Stimulated activated CD4-positive, alpha-beta T cell treated with anti-CD3 and anti-CD28 coated beads, Interleukin-1b, Interleukin-23, amount 100 ng/mL, for 48 hours (primary cell): ENCODE measurements at places on chromosomes 6 and 20.
A peak's percentile ranks its signal among the peaks of the same experiment; 100 is the strongest.

DNA sequence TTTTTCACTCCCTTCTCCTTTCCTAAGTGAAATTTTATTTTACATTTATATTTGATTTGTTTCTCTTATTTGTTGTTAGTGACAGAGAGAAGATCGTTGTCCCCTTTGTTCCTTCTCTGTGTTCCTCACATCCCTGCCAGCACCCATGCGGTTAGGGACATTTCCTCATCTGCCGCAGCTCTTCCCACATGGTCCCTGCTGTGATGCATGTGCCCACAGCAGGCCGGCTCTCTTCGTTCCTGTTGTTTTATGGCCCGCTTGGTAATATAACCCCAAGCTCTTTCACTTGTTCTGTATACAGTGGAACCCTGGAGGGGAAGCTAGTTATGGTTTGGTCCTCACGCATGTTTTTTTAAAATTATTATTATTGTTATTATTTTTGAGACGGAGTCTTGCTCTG lies 23.6 kb downstream of the DTD1 start:
- DNase-seq = no peak

- peak; percentile 83 for DNase-seq
Observed at GRCh38 chr20:33667676-33668465, 1.1 kb downstream of the ACTL10 start.

GRCh38 chr20:1368448-1369199 lies 24.2 kb downstream of the FKBP1A start:
- no peak for DNase-seq

DNA sequence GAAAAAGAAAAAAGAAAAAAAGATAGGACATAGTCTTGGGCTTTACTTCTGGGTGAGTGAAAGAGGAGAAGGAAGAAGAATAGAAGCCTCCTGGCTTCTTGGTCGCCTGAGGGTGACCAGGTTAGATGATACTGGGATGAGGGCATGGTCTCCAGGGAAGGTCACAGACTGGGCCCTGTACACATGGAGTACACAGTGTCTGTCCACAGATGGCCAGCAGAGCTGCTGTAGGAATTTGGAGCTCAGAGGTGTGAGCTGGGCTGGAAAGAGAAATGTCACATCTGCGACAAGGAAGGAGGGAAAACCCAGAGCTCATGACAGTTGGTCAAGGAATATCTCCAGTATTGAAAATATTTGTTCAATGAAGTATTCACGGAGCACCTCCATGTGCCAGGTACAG lies 56.1 kb downstream of the DLGAP4 start:
- no peak for DNase-seq

DNA sequence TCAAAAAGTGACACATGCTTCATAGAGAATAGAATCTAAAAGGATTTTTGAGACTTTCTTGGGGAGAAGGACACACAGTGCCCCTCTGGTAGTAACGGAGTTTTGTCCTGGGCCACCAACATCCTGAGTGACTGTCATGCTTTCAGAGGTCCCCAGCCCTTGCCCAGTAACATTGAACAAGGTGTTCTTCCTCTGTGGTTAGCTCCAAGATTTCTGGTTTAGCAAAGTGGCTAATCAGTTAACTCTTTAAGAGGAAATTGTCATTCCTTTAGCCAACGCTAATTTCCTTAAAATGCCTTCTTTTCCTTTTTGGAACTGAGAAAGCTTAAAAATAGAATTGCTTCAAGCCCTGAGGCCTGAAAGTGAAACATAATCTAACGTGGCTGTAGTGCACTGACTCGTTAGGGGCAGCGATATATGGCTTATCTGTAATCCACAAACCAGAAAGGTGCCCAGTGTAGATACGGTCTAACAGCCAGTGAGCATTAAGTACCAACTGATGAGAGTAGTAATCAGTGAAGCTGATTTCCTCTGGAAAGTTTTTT lies 7.8 kb downstream of the E2F3 start:
- no peak for DNase-seq

- no peak for DNase-seq
Observed at GRCh38 chr6:149680503-149680902, 32.0 kb upstream of the KATNA1 start.

GRCh38 chr6:50890579-50890978 lies 71.9 kb downstream of the TFAP2B start:
- no peak for DNase-seq

- no peak for DNase-seq
Observed at GRCh38 chr6:72564231-72564630, 57.6 kb upstream of the KCNQ5 start.

GRCh38 chr6:128403618-128404444 lies 116.6 kb downstream of the PTPRK start:
- DNase-seq = no peak

DNA sequence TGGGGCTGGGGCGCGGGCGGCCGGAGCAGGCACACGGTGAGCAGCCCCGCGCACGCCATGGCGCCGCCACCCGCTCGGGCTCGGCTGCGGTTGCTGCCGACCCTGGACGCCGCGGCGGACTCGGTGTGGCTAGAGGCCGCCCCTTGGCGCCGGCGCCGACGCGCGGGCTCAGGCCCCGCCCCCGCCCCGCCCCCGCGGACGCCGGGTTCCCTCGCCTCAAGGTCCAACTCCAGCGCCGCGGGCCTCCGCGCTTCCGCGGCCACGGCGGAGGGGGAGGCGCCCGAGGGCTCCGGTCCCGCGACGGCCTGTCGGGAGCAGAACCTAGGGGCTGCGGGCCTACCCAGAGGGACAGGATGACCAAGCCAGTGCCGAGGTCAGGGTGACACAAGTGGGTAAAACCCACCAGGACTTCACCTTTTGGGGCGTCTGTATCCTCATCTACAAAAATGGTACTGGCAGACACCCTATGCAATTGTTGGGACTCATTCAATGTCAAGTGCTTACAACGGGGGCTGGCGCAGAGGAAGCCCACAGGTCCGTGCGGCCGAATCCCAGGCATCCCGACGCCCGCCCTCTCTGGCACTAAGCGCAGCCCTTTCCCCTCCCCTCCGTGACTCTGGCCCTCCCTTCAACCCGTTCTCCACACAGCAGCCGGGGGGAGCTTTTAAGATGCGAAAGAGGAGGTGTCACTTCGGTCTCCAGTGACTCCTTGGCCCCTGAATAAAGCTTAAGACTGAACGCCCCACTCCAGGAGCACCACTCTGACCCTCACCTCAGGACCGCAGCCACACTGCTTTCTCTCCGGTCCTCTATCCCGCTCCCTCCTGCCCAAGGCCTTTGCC lies at the start of gene NECAB3:
TSS of gene NECAB3 (minus strand) at position 135 of the 842 bp plus-strand sequence. CDS start at position 59, 76 bp downstream.
- peak; percentile 45 for DNase-seq

DNA sequence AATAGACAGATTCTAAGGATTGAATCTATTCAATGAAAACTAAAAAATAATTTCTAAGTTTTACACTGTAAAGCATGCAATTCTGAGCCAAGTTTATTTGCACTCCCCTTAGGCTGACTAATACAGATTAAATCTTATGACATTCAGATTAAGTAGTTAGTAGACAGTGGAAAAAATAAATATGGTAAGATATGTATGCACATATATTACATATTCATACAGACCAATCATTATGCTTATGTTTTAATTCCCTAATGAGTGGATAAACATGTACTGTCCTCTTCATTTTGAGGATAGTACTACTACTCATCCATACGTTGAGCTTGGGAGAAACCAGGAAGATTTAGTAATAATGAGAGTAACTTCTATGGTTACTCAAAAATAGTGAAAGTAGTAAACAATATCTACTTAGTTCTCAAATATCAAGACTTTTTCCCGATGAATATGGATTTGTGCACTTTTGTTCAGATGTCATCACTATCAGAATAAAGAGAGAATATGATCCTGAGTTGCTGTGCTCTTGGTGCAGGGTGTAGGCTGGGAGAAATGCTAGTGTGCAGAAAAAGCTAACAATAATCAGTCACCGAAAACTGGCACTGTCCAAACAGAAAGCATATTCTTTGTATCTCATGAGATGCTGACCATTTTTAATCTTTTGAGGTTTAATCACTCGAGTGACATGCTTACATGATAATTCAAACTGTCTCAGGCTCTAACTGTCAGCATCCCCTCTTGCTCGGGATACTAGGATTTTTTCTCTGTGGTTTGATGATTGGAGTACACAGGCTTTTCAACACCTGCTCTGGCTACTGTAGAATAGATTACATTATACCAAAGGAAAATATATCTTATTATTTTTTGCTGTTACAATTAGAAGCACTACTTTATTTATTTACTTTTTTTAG lies 111.6 kb downstream of the EPHA7 start:
- no peak for DNase-seq

GRCh38 chr6:23081701-23082100 lies 512.3 kb downstream of the HDGFL1 start:
- no peak for DNase-seq
